ENCODE measurements at places on chromosomes 13 and 19.

DNA sequence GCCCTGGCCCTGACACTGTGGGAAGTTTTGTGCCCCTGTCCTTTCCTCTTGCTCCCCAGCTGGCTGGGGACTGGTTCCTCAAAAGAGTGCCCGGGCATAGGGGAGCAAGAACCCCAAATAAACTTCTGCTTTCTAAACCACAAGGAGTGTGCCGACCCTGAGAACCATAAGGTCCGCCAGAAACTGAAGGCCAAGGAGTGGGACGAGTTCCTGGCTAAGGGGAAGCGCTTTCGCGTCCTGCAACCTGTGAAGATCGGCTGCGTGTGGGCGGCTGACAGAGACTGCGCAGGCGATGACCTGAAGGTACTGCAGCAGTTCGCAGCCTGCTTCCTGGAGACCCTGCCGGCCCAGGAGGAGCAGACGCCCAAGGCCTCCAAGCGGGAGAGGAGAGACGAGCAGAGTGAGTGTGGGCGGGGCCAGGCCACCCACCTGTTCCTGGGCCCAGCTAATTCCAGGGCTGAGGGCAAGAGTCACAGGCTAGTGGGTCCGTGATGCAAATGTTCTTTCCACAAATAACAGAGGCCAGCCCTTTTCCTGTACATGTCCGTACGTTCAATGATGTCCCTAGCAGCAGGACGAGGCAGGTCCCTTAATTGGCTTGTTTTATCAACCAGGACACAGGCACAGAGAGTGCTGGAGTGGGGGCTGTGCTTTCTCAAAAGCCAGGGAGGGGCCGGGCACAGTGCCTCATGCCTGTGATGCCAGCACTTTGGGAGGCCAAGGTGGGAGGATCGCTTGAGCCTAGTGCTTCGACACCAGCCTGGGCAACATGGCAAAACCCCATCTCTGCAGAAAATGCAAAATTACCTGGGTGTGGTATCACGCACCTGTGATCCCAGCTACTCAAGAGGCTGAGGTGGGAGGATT, 25.6 kb downstream of the UBXN6 start:
- DNase-seq = no peak

- DNase-seq = peak; percentile 65
Measured at GRCh38 chr13:111187960-111188541, 72.9 kb downstream of the ARHGEF7 start.

- DNase-seq = no peak
Measured at GRCh38 chr19:57515255-57515654, 11.9 kb upstream of the ZNF549 start.

DNA sequence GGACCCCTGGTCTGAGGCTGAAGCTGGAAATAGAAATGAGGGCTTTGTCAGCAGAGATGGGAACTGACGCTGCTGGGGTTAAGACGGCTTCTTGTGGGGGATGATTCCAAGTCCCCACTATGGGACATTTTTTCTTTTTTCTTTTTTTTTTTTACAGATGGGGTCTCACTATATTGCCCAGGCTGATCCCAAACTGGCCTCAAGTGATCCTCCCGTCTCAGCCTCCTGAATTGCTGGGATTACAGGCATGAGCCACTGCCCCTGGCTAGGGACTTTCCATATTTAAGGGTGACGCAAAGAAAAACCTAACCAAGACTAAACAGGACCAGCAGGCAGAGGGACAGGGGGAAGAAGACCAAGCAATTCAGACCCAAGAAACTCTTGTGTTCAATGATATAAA, 10.0 kb downstream of the LRFN3 start:
- DNase-seq = no peak

GRCh38 chr13:68066879-68067513, 836.9 kb upstream of the PCDH9 start:
- no peak for DNase-seq

- peak; percentile 25 for DNase-seq
Measured at GRCh38 chr19:6100284-6100915, 9.9 kb downstream of the RFX2 start.

DNA sequence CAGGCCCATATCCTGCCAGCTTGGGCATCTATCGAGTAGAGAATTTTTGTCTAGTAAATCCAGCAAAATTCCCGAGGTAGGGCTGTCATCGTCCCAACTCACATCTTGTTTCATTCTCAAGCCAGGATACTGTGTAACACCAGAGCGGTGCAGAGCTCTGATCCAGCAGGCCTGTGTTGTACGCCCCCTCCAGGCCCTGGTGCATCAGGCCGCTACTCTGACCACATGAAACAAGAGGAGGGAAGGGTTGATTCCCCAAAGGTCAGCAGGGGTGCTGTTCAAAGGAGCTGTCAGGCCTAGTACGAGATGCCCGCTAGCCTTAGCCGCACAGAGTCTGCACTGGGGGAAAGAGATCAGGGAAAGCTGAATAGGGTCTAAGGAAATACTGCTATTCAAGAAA, 276.0 kb downstream of the SLC7A1 start:
- no peak for DNase-seq

GRCh38 chr13:111213964-111214726, 99.0 kb downstream of the ARHGEF7 start:
- DNase-seq = no peak

- no peak for DNase-seq
Measured at GRCh38 chr13:39023761-39024160, 14.1 kb downstream of the PROSER1 start.

- DNase-seq = no peak
Measured at GRCh38 chr13:38013676-38014075, 144.1 kb upstream of the TRPC4 start.

- DNase-seq = no peak
Measured at GRCh38 chr19:46745521-46746280, at the start of gene FKRP. FKRP (plus strand) TSS chr19:46746057; CDS start chr19:46755451, 9,394 bp downstream.

DNA sequence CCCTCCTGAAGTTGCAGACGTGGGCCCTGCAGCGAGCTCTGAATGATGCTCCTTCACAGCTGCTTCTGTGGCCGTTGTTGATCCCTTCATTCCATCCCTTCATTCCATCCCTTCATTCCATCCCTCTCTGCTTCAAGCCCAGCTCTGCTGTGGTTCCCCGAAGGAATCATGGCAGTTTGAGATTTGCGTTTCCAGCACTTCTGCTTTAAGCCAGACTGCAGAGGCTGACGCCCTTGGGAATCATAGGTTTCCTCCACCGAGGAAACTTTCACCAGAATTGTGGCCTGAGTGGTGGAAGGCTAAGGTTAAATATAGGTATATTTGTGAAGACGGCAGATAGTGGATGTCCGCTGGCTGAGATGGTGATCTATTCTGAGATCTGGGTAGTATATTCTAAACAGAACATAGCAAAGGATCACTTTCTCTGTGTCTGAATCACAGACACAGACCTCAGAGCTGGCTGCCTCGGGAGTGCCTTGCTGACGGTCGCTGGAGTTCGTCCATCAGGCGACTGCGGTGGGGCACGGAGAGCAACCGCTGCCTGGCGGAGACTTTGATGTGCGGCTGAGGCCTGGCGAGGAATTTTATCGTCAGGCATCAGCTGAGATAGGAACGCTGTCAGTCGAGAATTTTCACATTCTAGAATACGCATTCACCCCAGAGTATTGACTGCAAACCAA, 42.8 kb upstream of the DCUN1D2 start:
- DNase-seq = peak; percentile 43

- DNase-seq = no peak
Measured at GRCh38 chr13:30465343-30465592, 468 bp downstream of the HMGB1 start.

- no peak for DNase-seq
Measured at GRCh38 chr13:61029064-61029463, 386.6 kb downstream of the PCDH20 start.

- no peak for DNase-seq
Measured at GRCh38 chr19:55590617-55591016, 8.7 kb downstream of the FIZ1 start.

GRCh38 chr13:113845055-113845454, 18.8 kb downstream of the GAS6 start:
- no peak for DNase-seq

DNA sequence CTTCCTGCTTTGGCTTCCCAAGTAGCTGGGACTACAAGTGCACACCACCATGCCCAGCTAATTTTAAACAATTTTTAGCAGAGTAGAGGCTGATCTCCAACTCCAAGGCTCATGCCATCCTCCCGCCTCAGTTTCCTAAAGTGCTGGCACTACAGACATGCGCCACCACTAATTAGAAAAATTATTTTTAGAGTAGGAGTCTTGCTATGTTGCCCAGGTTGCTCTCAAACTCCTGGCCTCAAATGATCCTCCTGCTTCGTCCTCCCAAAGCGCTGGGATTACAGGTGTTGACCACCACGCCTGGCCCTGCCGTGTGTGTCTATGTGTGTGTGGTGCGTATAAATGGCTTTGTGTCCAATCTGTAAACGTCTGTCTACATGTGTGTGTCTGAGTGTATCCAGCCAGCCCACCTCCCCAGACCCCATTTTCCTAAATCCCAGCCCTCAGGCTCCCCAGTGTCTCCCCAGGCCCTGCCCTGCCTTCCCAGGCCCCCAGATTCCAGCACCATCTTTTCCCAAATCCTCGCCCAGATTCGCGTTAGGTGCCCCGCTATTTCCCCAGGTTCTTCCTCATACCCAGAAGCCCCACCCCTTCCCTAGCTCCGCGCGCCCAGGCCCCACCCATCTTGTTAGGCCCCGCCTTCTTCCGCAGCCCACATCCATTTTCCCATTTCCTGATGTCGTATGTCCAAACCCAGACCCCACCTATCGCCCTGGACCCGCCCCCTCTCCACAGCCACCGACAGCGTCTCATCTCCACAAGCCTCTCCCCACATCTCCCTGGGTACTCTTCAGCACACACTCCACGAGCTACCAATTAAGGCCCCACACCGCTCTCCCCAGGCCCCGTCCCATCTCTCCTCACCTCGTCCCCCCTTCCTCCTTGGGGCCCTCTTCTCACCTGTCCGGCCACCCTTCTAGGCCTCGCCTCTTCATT, 24.9 kb downstream of the SLC8A2 start:
- DNase-seq = peak; percentile 93

GRCh38 chr13:43232144-43232872, 208.9 kb downstream of the DNAJC15 start:
- DNase-seq = no peak

DNA sequence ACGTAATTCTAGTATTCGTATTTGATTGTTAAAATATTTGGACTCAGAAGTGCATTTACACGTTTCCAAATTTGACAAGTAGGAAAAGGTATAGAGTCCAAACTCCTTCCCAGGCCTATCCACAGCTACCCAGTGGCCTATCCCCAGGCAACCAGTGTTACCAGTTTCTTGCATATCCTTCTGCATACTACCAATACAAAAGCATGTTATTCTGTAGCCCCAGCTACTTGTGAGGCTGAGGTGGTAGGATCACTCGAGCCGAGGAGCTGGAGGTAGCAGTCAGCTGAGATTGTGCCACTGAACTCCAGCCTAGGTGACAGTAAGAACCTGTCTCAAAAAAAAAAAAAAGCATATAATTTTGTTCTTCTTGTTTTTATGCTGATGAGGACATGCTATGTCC, 67.1 kb downstream of the LRCH1 start:
- no peak for DNase-seq

- DNase-seq = no peak
Measured at GRCh38 chr19:9641810-9642209, 20.8 kb upstream of the ZNF561 start.

GRCh38 chr13:70385852-70386251, 277.6 kb upstream of the KLHL1 start:
- no peak for DNase-seq

DNA sequence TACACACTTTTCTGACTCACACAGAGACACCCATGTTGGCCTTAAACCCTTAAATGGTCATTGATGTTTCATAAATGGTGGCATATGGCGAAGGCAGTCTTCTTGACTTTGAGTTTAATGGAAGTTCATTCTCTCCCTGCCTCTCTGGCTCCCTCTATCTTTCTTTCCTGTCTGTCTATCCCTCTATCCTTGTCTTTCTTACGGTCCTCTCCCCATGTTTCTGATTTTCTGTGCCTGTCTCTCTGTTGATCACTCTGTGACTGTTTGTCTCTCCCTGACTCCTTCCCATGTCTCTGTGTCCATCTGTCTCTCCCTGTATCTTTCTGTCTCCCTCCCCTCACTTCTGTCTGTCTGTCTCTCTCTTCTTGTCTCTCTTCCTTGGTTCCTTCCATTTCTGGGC, 43.2 kb upstream of the SHKBP1 start:
- DNase-seq = no peak

GRCh38 chr19:1131718-1132551, 28.1 kb downstream of the GPX4 start:
- DNase-seq = peak; percentile 67

- no peak for DNase-seq
Measured at GRCh38 chr19:40025938-40026596, 29.2 kb downstream of the ZNF546 start.

- DNase-seq = no peak
Measured at GRCh38 chr19:30480097-30480496, 107.9 kb downstream of the ZNF536 start.

- no peak for DNase-seq
Measured at GRCh38 chr13:99165753-99166587, 34.7 kb upstream of the UBAC2 start.

DNA sequence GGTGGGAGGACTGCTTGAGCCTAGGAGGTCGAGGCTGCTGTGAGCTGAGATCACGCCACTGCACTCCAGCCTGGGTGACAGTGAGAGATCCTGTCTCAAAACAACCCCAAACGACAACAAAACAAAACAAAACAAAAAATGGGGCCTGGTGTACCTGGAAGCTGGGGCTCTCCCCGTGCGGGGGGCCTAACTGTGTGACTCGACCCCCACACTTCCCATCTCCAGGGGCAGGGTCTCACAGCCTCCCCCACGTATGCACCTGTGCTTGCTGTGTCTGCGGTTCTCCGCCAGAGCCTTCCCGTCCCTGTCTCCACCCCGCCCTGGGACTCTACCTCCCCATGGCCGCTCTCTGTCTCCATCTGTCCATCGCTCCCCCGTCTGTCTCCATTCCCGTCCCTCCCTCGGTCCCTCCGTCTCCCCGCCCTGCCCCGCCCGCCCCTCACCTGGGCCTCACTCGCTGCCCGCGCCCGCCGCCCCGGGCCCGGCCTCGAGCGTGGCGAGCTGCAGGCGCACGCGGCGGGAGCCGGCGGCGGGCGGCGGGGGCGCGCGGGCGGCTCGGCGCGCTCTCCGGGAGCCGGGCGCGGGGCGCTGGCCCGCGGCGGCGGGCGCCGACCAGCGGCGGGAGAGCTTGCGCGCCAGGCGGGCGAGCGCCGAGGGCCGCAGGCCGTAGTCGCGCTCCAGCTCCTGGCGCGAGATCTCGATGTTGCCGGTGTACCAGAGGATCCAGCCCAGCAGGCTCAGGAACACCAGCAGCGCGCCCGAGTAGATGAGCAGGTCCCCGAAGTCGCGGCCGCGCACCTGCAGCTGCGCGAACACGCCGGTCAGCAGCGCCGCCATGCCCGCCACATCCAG, 587 bp downstream of the TMEM238 start:
- peak; percentile 79 for DNase-seq

DNA sequence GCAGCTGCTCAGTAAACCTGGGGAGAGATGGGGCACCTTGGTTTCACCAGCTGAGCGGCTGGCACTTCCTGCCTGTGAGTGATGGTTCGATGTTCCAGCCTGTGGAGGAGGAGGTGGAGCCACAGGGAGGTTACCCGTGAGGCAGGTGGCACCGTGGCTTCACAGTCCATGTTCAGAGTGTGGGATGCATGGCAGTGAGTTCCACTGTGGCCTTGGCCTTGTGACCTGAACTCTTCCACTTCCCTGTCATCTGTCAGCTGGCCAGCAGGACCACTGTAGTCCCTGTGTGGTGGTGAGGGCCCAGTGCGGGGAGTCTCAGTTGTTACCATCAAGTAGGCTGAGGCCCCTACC, 16.9 kb downstream of the SMARCA4 start:
- no peak for DNase-seq

- no peak for DNase-seq
Measured at GRCh38 chr13:24694907-24695306, 14.7 kb downstream of the ATP12A start.

All from BE2C (cell line).